Stomach (tissue), 19 donors: ENCODE measurements at places on chromosomes 1 and 21. TPM values are rescaled to one million over a fixed set of nuclear protein-coding genes. Genes with fewer than 3 reads are reported as not detected.

GRCh38 chr21:22346576-22346975, 1348.4 kb downstream of the NCAM2 start:
- peak; percentile 3 for DNase-seq

- DNase-seq, result no peak
Observed at GRCh38 chr1:22056043-22056442, 3.5 kb downstream of the CDC42 start.

GRCh38 chr1:178538192-178538916, 25.4 kb downstream of the TEX35 start:
- peak; percentile 42 for DNase-seq

DNA sequence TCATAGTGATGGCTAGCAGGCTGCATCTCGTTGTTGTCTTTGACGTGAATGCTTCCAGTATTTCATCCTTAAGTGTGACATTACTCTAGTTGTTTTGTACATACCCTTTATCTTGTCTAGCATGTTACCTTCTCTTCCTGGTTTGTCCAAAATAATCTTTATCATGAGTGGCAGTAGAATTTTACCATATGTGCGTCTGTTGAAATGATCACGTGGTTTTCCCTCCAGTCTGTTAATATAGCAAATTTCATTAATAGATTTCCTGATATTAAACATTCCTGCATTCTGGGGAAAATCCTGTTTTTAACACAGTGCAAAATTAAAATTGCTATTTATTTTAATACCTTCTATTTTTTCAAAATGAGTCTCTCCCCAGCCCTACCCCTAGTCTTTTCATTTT, 15.6 kb downstream of the ADARB1 start:
- DNase-seq, result no peak

- DNase-seq, result no peak
Observed at GRCh38 chr1:31517301-31517700, 59.0 kb upstream of the TINAGL1 start.

GRCh38 chr1:228216371-228217320, 8.8 kb downstream of the OBSCN start:
- DNase-seq, result peak; percentile 7

OVAAL gene
- not detected for total RNA-seq

GNG4 gene
- total RNA-seq, result 1.5 TPM

IL22RA1 gene
- not detected for total RNA-seq

CCDC185 gene
- total RNA-seq, result not detected
